ENCODE measurements at places on chromosomes 1 and 21. TPM values are rescaled to one million over a fixed set of nuclear protein-coding genes. Genes with fewer than 3 reads are reported as not detected.

The CD34 gene
- not detected for total RNA-seq

The SH3BGR gene
- 1.3 TPM for total RNA-seq

The SHISAL2A gene
- total RNA-seq = not detected

The OR2T11 gene
- not detected for total RNA-seq

The LCE2A gene
- not detected for total RNA-seq

The LRRN2 gene
- not detected for total RNA-seq

The MTMR11 gene
- total RNA-seq = 9.5 TPM

The PPIAL4G gene
- total RNA-seq = not detected

The LCE1F gene
- not detected for total RNA-seq

The FCRL4 gene
- not detected for total RNA-seq

The PPIE gene
- total RNA-seq = 41.8 TPM

The ADAMTS5 gene
- total RNA-seq = 0.45 TPM

The ADAMTSL4 gene
- 25.6 TPM for total RNA-seq

The DNALI1 gene
- total RNA-seq = 7.9 TPM

The MAD2L2 gene
- 124 TPM for total RNA-seq

The ERICH3 gene
- not detected for total RNA-seq

The FAM78B gene
- total RNA-seq = 0.17 TPM

The LYPD8 gene
- not detected for total RNA-seq

The ADAMTS4 gene
- 3.6 TPM for total RNA-seq

All from bronchus fibroblast of lung (primary cell).